ENCODE measurements at places on chromosomes 12 and 14.

- DNase-seq = no peak
Measured at GRCh38 chr14:92832137-92832700, 38.1 kb downstream of the GOLGA5 start.

DNA sequence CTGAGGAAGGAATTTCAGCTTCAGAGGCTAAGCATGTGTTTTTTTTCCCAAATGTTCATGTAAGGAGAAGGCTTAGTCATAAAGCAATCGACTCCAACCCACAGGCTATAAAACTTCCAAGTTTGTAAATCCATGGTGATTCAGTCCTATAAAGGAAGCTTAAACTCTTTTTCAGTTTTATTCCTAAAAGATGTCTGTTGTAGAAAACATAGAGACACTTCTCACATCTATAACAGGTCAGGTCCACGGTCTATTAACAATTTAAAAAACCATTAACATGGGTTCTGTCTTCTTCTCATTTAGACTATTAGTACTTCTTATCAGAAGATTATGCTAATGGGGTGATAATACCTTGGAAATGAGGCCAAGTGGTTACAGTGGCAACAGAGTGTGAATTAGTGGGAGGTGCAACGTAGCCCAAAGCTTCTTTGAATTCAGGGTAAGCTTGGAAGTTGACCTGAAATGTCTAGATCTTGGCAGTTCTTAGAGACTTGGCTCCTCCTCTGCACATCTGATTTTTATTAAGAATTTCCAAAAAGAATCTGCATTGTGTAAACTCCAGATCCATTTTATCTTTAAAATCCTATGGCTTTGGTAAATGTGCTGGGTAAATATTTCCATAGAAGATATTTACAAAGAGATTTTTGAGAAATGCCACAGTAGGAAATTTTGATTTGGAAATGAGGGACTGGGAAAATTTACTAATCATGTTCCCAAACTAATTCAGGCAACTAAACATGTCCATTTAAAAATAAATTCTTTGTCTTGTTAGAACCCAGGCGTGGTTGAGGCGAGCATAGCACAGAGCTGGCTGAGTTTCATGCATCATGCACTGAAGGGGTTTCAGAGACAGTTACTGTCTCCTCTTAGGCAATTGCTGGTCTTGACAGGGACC is 86.4 kb downstream of the EML1 start:
- no peak for DNase-seq

DNA sequence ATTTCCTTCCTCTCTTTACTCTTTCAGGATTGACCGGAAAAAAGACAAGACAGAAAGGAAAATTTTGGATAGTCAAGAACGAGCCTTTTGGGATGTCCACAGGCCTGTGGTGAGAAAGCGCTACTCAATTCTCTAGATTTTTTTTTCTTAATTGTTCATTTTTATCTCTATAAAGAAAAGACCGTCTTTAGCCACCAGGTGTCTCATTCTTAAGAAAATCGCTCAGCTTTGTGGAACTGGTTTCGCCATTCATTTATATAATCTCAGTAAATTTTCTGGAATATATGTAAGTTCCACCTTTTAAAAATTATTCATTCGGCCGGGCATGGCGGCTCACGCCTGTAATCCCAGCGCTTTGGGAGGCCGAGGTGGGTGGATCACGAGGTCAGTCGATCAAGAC is 421.1 kb downstream of the DPF3 start:
- no peak for DNase-seq

DNA sequence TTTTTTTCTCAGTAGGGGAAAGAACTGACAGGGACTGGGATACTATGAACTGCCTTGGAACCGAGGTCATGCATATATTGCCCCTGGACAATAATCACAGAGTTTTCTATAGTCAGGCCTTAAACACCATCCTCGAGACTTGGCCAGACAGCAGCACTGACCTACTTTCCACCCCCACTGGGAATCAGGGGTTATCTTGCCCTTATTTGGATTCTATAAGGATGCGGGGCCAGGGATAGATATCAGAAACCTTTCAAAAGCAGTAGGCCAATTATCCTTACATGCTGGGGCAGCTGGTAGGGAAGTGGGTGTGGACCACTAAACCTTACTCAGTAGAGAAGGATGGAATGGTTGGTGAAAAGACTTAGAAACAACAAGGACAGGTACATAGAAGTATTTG is 2.0 kb downstream of the ZNF219 start:
- no peak for DNase-seq

GRCh38 chr12:106841510-106842302 is 67.2 kb downstream of the RIC8B start:
- DNase-seq = no peak

- no peak for DNase-seq
Measured at GRCh38 chr14:93094121-93094918, 21.4 kb downstream of the ITPK1 start.

DNA sequence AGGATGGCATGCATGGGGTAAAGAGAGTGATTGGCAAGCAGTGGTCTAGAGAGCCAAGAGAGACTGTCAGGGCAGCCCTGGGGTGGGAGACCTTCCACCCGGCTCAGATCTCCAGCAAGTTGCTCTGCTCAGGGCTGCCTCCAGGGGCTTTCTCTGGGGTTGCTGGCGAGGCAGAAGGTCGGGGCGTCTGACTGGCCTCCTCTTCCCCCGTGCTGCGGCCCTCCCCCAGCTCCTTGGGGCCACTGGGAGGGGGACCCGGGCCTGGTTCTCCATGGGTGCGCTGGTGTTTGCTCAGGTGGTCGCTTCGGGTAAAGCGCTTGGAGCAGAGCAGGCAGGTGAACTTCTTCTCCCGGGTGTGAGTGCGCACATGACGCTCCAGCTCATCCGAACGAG is 6.6 kb upstream of the AAAS start:
- no peak for DNase-seq

DNA sequence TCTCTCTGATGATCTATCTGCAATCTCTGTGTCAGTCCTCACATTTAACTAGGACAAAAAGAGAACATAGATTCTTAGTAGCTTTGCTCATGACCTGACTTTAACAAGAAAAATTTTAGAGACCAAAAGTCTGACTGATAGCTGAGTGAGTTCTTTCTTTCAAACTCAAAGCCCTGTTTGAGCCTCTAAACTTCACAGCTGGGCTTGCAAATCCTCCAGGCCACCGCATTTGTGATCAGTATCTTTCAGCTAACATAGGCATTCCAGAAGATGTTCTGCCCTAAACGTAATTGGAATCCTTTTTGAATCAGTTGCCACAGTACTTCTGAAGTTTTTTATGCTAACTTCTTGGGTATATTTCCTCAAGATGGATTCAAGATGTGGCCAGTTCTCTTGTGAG is 459.0 kb downstream of the DPF3 start:
- DNase-seq = no peak

DNA sequence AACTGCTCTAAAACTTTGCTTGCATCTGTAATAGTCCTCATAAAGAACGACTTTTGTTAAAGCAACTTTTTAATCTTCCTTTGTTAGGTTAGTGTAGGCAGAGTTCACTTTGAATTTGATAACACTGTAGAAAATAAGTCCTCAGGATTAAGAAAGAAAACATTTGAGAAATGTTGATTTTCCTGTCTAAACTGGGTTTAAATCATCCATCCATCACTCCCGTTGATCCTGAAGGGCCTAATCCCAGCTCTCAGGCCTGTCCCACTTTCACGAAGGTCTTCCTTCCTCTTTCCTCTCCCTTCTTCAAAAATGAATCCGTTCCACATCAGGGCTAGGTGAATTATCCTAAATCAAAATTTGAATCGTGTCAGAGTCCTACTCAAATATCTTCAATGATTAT is 36.9 kb downstream of the SLC2A14 start:
- no peak for DNase-seq

GRCh38 chr14:74988131-74988530 is 14.6 kb upstream of the EIF2B2 start:
- DNase-seq = no peak

Data from activated T-helper 9 cell treated with anti-CD3 and anti-CD28 coated beads, Interleukin-2, amount 50 U/mL, for 16 hours (primary cell).